M059J (cell line): ENCODE measurements at places on chromosomes 6 and 20. TPM values are rescaled to one million over a fixed set of nuclear protein-coding genes. Genes with fewer than 3 reads are reported as not detected.

OLIG3 gene
- total RNA-seq: not detected in 2 replicates

BTNL2 gene
- not detected in 2 replicates for total RNA-seq

CFB gene
- total RNA-seq: 7.8 and 8.4 TPM in 2 replicates

TSBP1 gene
- total RNA-seq: not detected in 2 replicates

TMEM244 gene
- not detected in 2 replicates for total RNA-seq

CDKN1A gene
- 48.5 and 53.0 TPM in 2 replicates for total RNA-seq

SDCBP2 gene
- total RNA-seq: 3.4 and 3.7 TPM in 2 replicates

GRCh38 chr6:66675906-66676305 is 968.9 kb upstream of the EYS start:
- no peak for DNase-seq

DNA sequence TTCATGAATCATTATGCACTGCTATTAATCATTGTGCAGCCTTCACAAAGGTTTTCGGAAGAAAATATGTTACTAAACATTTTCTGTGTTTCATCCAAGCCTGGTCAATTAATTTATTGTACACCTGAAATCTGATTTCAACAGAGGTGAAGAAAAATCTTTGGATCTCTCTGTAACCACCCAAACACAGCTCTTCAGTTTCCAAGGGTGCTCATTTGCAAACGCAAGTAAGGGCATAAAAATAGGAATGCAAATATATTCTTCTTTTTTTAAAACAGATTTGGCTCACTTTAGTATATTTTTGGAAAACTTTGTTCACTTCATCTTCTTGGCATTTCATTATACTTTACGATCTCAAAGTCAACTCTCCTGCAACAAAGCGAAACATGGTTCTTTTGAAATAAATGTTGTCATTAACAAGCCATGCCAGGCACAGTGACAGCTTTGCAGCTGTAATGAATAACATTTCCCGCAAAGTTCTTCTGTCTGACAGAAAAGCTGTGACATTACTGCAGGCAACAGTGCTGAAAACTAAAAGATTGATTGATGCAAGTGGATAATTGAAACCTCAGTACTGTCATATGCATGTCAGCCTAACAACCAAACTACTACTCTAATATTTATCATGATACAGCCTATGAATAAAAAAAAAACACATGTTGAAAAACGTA is 348.3 kb downstream of the FRK start:
- no peak for DNase-seq

DNA sequence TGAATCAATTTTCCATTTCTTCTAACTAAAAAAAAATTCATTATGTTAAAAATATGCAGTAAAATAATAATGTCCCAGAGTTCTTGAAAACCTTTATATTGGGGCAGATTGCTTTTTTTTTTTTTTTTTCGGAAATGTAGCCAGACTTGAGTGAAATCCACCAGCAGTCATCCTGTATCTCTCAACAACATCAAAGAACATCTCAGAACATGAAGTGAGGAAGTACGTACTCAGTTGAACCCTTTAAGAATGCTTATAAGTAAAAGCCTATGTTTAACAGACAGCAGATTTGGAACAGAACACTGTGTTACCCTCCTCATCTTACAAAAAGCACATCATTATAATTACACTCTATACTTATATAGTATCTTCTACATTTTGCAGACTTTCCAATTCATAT is 51.0 kb upstream of the SUPT3H start:
- DNase-seq: no peak

GRCh38 chr20:13453367-13453766 is 185.4 kb downstream of the TASP1 start:
- no peak for DNase-seq

- DNase-seq: no peak
Observed at GRCh38 chr6:2562721-2563451, 187.8 kb downstream of the MYLK4 start.

DNA sequence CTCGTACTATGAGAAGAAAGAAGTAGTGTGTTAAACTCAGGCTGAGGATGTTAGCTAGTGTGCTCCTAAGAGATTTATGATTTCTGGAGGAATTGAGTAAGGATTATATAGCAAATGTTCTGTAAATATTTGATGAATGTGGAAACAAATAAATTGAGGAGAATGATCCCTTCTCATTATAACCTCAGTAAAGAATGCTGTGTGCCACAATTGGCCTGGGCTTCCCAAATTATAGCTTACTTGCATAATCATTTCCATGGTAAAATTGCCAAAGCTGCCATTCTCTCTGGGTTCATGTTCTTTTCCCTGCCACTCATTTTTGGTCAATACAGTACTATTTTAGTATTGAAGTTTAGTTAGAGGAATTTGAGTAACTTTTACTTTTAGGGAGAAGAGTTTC is 128.5 kb downstream of the FLRT3 start:
- DNase-seq: no peak

GRCh38 chr6:158046201-158047126 is 64.8 kb downstream of the SYNJ2 start:
- DNase-seq: no peak

DNA sequence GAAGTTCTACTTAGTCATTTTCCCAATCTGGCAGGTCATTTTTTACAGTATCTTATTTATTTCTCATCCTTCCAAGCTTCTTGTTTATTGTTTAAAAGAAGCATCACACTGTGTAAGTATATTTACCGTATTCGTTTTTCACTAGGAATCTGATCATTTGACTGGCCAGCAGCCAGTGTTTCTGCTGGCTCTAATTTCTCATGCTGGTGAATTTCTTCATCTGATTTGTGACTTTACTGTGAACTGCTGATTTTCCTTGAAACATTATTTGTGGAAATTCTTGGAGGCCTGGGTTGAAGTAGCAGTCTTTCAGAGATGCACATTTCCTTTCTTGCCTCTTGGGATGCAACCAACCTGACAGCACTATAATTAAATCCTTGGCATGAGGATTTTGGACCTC is 65.9 kb downstream of the PREP start:
- DNase-seq: no peak
